ENCODE measurements at places on chromosomes 13 and 19. TPM values are rescaled to one million over a fixed set of nuclear protein-coding genes. Genes with fewer than 3 reads are reported as not detected.

DNA sequence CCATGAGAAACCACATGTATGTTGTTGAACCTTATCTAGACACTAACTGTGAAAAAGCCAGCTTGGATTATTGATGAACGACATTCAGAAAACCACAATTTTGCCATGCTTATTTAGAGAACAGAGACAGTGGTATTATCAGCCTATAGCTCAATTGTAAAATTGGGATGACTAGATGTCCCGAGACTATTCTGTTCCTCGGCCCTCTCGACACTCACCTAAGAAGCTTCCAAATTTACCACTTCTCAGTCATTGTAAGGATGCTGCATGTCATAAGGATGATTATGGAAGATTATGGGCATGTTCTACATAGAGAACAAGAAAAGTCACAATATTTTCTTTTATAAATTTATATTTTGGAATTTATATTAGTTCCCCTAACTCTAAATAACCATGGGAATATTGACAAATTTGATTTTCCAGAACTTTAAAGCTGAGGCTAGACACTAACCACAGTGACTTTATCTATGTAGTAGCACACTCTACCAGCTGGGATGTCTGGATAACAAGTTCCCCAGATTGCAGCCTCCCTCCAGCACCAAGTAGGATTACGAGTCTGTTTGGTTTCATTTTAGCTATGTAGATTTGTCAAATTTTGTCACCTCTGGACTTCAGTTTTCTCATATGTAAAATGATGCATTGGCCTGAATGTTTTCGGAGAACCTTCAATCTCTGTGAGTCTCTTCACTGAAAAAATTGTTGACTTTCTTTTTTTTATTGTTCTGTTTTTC lies 513.6 kb downstream of the IRS2 start:
- no peak for DNase-seq

The ZNF627 gene
- total RNA-seq = 10.2 TPM

The ZFR2 gene
- not detected for total RNA-seq

The PCDH17 gene
- total RNA-seq = 3.0 TPM

The HOMER3 gene
- total RNA-seq = 518 TPM

Data from glomerular endothelial cell (primary cell).